Activated CD4-positive, CD25-positive, alpha-beta regulatory T cell treated with anti-CD3 and anti-CD28 coated beads, Interleukin-2, amount 50 U/mL, for 16 hours (primary cell): ENCODE measurements at places on chromosomes 5 and 9.

DNA sequence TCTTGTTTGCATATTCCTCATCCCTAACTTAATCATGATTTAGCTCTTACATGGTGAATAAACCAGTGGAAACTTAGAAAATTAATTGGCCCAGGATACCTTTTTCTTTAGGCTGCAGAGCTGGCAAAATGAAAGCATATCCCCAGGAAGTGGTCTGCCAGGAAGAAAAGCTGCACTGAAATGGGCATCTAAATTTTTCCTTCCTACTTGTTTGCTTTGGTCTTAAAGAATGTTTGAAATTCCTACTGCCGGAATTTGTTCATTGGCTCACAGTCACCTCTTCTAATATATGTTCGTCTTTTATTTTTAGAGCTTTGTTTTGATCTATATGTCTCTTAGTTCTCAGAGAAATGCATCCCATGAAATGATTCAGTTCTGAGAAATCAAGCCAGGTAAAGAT, 113.2 kb upstream of the ELL2 start:
- no peak for DNase-seq

DNA sequence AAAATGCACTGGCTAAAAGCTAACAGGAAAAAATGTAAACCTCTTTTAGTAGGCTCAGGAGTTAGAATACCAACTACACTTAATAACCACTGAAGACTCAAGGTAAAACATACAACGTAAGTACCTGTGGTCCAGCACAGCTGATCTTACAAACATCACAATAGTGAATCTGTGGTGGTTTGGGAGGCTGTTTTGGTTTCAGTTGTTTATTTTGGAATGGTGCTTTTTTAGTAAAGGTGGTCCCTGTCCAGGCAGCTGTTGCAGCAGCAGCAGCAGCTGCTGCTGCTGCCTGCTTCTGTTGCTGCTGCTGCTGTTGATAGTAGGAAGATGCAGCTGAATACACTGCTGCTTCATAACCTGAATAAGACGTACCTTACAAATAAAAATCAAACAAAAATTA, 37.9 kb downstream of the ZFR start:
- no peak for DNase-seq

DNA sequence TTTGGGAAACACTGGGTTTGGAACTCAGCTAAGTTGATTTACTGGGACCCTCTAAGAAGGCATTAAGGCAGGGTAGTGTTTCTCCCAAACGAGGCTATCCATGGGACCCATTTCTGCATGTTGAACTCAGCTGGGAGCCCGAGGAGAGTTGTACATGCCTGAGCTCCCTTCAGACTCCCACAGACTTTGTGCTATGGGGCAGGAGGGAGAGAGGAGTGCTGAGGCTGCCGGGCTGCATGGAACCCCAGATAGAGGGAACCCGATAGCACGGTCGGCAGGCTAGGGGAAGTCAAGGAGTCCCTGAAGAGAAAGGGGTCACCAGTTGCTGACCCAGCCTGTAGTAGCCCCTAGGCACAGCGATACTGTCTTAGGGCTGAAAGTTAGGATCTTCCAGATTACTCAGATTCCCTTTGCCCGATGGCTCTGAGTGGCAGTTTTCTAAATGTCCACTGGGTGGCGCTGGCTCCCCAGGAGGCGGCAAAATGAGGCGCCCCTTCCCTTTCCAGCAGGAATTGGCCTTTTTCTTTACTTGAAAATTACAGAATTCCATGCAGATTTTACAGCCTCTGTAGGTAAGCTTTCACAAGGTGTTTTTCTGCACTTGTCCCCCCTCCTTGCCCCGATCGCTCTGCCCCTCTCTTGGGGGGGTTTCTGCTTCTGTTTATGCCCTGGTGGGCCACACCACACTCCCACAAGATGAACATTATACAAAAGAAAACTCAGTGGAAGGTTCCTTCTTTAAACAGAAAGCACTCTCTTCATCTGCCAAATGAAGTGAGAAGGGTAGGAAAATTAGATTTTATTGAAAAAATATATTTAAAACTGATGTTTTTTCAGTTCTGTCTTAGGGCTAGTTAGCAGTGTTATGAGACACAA, 17.8 kb downstream of the NANS start:
- peak; percentile 42 for DNase-seq

GRCh38 chr9:137269231-137269772, 8.2 kb upstream of the TOR4A start:
- DNase-seq: no peak

GRCh38 chr5:675111-675870, 17.9 kb downstream of the TPPP start:
- DNase-seq: no peak

GRCh38 chr9:4985386-4986266, 554 bp downstream of the JAK2 start:
- DNase-seq: no peak

- no peak for DNase-seq
Measured at GRCh38 chr9:132381966-132382541, 24.6 kb downstream of the TTF1 start.

- no peak for DNase-seq
Measured at GRCh38 chr9:120966013-120966369, 39.4 kb upstream of the TRAF1 start.

GRCh38 chr5:17831279-17831678, 197.0 kb downstream of the TAF11L14 start:
- no peak for DNase-seq

DNA sequence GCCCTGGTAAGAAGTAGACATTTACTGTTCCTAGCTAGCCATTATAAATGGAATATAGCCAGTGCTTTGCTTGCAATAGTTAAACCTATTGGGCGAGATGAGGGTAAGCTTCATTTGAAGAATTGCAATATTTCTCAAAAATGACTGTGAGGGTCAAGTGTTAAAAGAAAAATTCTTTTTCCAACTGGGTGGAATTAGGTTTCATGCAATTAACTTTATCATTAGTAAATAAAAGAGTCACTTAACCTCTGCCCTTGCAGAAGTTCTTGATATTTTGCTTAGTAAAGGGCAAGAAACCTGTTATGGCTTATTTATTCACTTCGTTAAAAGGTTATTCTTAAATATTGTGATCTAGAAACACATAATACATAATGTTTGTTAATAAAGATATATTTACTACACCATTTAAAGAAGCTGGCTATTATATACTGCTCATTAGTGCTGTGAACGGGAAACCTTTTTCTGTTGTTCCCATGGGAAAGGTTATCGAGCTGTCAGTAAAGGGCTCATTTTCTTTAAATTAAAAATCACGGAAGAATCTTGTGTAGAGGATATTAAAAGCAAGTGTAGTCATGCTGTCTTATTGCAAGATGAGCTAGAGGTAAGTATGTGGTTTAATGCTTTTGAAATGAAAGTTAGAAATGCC, 370.5 kb downstream of the CSNK1G3 start:
- no peak for DNase-seq

DNA sequence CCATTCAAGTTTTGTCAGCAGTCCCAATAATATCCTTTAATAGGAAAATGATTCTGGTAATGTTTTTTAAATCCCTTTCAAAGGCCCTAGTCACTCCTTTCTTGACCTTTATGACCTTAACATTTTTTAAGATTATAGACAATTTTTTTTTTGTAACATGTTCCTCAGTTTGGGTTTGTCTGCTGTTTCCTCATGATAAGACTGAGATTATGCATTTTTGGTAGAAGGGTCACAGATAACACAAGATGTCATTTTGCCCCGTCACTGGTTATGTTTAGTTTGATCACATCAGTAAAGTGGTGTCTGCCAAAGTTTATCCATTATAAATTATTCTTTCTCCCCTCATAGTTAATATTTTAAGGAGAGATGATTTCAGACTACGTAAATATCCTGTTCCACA, 16.0 kb upstream of the PTPDC1 start:
- no peak for DNase-seq

GRCh38 chr9:119052339-119053030, 316.8 kb downstream of the BRINP1 start:
- DNase-seq: no peak

DNA sequence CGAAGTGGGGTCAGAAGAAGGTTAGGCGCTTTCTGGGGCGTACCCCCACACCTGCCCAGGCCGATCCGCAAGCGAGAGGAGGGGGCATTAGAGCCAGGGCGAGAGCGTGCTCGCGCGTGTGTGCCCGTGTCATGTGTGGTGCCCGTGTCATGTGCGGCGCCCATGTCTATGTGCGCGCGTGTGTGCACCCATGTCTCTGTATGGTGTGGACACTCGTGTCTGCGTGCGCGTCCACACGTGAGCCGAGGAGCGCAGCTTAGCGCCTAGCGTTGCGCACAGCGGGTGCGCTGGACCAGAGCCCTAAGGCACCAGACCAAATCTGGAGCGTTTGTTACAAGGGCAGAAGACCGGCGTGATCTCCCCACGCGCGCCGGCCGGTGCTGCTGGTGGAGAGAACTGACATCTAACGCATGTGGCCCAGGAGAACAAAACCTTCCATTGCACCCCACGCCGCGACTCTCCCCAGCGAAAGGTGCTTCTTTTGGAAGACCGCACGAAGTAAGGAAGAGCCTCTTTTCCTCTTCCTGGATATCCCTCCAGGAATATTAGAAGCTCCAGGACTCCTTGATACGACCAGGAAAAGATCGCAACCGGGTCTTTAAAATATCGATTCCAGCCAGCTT, 644 bp downstream of the NIM1K start:
- DNase-seq: no peak

DNA sequence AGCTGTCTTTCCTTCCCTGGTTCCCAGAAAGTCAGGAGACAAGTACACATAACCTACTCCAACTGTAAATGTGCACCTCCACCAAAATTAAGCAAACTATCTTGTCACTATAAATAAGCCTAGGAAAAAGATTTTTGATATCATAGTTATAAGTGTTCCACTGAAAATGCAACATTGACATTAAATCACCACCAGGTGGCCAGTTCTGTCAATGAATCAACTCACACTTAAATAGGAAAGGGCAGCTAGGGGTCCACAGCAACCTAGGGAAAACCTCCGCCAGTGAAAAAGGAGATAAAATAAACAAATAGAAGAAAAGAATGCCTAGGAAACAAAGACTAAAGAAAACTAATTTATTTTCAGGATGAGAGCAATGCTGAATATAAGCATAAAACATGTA, 243.0 kb upstream of the PTPRD start:
- no peak for DNase-seq

- DNase-seq: peak; percentile 59
Measured at GRCh38 chr5:138449501-138450239, 10.8 kb downstream of the REEP2 start.

- no peak for DNase-seq
Measured at GRCh38 chr5:35694481-35694880, 76.8 kb downstream of the SPEF2 start.

DNA sequence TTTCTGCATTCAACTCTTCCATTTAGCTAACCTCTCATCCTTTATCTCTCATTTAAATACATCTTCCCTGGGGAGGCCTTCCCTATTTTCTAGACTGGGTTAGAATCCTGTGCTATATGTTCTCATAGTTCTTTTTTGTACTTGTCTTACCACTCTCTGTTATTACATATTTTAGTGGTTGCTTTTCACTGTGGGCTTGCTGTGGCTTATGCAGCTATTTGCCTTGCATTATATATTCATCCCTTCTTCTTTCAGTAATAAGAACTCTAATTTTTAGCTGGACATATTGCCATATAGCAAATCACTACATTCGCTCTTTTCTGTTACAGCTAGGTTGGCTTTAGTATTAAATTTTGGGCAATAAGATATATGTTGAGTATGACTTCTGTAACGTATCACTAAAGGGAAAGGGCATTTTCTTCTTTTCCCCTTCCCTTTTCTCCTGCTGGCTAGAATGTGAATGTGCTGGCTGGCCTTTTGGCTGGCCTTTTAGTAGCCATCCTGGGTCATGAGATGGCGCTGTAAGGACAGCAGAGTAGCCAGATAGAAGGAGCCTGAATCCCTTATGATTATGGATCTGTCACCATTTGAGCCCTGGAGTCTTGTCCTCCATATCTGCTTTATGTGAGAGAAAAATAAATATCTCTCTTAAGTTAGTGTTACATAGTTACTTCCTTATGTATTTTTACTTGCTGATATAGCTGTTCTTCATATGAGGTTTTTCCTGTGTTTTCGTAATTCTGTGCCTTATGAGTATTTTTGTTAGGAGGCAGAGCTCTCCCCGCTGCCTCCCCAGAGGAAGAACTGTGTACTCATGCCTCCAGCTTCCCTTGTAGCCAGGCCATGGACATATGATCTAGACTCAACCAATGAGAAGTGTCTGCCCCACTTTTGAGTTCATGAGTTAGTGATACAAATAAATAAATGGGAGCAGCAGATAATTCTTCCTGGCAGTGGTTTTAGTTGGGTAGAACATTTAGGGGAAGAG, 65.8 kb downstream of the NDUFAF2 start:
- DNase-seq: no peak

GRCh38 chr9:27273186-27273585, 23.8 kb downstream of the EQTN start:
- DNase-seq: no peak

DNA sequence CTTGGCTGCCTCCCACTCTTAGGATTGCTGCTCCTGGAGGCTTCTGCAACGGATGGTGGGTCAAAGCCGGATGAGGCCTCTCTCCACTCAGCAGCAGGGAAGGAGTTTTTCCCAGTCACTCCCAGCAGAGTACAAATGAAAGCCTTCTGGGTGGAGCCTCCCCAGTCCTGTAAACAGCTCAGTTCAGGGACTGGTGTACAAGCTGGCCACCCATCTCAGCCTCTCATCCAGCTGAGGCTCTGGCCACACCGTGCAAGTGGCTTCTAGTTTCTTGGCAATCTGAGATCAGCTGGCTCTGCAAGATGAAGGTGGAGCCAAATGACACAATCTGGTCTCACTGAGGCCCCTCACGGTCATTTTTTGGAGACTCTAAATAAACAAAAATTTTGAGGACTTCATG, 10.0 kb downstream of the GPX3 start:
- DNase-seq: no peak

GRCh38 chr9:16729651-16730050, 140.8 kb downstream of the BNC2 start:
- no peak for DNase-seq

DNA sequence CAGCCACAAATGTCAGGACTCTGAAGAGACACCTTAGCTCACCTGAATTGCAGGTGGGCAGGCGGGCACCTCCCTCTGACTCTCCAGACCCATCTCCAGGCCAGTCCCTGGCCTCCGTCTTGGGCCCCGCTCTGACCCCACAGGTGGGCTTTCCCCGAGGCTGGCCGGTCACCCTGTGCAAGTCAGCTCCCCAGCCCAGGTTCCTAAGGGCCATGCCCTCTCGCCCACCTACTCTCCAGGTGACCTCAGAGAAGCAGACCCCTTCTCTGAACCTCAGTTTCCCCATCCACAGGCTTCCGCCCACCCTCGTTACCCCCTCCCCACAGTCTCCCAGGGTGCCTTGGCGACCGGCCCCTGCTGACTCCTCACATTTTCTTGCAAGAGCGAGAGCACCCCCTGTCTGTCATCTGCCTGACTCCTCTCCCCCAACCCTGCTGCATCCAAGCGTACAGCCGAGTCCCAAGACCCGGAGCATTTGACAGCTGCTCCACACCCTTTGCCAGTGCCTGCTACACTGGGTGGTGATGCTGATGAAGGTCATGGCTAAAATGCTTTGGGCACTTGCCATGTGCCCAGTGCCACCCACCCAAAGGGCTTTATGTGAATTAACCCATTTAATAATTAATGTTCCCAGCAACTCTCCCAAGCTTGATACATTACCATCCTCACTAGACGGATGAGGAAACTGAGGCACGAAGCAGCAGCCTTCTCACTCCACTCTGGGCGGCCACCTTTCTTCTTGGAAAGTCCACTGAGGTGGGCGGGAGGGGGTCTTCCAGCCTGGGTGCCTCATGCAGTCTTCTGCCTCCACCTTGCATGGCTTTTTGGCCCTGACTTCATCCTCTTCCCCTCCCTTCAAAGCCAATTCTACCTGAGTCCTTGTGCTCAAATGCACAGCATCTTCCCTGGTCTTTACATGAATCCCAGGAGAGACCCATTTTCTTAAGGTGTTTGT, 51.1 kb upstream of the ORM1 start:
- DNase-seq: no peak

- DNase-seq: no peak
Measured at GRCh38 chr5:17895288-17896033, 261.2 kb downstream of the TAF11L14 start.
